Stimulated activated CD4-positive, alpha-beta T cell treated with anti-CD3 and anti-CD28 coated beads, Interleukin-12 subunit alpha, Interleukin-12 subunit beta, amount 100 ng/mL, for 48 hours (primary cell): ENCODE measurements at places on chromosomes 12 and 14.

DNA sequence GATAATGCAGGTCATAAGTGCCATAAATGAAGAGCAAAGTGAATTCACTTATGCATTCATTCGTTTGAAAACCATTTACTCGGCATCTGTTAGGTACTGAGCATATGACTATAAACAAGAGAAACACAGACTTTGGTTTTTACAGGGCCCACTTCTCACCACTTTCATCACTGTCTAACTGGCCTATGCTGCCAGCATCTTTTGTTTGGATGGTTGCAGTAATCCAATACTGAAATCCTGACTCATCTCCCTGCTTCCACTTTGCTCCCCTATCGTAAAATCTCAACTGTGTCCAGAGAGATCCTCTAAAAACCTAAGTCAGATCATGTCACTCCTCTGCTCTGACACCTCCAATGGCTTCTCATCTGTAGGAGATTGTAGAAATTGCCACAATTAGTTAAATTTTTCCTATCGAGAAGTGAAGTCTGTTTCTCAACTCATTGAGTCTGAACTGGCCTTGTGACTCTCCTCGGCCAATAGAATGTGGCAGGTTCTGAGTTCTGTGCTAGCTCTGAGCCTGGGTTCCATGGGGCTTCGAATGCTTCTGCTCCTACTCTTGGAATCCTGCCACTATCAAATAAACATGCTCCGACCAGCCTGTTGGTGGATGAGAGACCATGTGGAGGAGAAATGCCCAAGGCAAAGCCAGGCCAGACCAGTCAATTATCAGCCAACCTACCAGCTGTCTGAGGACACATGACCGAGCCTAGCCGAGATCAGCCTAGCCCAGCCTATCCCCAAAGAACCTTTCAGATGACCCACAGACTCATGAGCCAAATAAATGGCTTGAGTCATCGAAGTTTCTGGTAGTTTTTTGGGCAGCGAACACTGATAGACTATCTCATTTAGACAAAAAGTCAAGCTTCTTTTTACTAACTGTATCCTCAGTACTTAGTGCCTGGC, 2.2 kb upstream of the BATF start:
- no peak for DNase-seq

DNA sequence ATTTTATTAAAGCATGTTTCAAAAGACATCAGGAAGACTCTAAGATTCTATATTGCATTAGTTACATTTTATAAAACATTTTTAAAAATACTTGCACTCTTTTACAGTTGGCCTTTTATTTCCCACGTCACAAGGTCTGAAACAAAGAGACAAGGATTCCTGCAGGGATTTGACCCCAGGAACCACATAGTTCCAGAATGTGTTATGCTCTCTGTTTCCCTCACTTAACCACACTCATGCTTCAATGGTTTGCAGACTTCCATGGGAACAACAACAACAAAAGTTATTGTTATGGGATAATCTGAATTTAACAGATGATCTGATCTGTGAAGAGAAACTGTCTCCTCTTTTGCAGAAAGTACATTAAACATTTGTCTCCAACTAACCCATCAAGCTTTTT, 104.3 kb upstream of the PPFIA2 start:
- DNase-seq: no peak

DNA sequence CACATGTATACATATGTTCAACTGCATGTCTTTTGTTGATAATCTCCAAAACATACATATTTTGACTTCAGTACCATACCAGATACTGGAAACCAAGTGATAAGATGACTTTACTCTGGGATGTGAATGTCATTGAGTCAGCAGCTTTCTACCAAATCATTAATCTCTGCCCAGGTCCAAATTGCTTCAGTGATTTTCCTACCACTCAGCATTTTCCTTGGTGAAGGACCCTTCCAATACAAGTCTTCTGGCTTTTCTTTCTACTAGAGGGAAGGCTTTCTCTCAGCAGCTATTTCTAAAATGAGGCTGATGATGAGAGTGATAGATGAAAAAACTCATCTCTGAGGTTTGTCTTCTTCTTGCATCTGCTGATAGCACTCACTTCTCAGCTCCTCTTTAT, 1008.5 kb downstream of the NRXN3 start:
- no peak for DNase-seq

DNA sequence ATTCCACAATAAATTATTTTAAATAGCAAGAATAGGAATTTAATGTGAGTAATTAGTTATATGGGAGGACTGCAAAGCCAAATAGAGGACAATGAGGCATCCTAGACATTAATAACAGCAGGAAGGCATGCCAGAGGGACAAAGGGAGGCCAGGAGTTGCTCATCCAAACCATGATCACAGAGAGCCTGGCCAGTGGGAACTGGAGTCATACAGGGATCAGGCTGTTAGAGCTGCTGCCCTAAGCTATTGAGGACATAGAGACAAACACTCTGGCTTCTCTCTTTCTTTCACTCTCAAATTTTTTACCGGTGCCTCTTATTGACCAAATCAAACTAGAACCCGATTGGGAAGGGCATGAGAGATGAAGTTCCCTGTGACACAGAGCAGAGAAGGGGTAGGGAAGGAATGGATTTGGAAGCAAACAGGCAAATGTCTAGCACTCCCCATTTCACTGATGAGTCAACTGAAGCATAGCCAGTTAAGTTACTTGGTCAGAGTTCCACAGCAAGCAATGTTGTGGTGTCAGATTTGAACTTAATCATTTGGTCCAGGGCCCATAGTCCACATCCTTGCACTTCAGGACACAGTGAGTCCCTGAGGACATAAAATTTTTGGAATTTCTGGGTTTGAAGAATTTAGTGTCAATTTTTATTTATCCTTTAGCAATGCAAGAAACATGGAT, 17.9 kb upstream of the CFAP54 start:
- no peak for DNase-seq
